ENCODE measurements at places on chromosomes 12 and 14.

GRCh38 chr12:19183121-19183838 is 53.7 kb downstream of the PLEKHA5 start:
- DNase-seq: no peak

DNA sequence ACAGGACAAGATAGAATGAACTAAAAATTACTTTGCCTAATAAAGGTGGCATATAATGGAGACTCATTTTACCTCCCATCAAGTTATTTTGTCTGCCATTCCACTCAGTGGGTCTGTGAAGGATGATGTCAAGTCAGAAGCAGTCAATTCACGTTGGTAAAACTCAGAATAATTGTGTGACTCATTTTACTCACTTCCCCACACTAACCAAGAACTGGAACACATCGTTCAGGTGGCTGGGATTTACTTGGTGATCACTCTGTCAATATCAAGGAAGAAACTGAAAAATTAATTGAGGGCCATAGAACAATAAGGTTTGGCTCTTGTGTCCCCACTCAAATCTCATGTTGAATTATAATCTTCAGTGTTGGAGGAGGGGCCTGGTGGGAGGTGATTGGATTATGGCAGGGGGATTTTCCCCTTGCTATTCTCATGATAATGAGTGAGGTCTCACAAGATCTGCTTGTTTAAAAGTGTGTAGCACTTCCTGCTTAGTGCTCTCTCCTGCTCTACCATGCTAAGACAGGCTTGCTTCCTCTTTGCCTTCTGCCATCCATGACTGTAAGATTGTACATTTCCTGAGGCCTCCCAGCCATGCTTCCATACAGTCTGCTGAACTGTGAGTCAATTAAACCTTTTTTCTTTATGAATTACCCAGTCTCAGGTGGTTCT is 35.7 kb upstream of the GTF2A1 start:
- DNase-seq: no peak

DNA sequence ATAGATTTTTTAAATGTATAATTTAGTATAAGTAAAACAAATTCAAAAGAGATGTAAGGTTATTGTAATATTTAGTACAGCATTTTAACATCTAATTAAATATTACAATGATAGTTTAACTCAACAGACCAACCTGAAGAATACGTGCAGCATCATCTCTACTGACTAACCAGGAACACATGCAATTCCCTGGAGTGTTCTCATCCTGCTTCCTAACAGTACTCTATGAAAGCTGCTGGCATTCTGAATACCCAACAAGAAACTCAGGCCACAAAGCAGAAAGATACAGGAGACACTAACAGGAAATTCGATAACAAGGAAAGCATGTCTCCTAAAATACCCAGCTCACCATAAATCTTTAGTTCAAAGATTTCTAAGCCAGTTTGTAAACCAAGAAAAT is 58.3 kb downstream of the CEP83 start:
- DNase-seq: no peak

DNA sequence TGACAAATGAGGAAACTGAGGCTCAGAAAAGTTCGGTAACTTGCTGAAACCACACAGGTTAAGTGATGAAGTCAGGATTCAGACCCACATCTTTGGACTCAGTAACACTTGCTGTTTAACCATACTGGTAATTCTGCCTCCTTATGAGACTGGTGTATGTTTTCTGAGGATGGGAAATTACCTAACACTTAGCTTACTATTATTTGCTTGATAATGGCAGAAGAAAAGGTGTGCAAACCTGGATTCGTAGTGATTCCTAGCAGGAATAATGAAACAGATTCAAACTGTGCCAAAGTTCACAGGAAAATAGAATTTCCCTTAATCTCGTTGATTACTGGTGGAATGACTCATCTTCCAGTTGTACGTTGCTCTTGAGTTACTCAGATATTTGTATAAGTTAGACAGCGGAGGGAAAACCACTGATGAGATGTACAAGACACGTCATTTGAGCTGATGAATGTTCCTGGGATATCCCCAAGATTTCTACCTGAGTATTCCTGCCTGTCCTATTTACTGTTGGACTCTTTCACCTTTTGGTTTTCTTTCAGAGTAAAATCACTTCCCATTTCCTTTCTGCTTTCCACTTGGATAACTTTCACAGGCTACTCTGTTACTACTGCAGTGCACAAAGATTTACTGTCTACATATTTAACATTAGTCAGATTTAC is 37.5 kb downstream of the PRORP start:
- no peak for DNase-seq

DNA sequence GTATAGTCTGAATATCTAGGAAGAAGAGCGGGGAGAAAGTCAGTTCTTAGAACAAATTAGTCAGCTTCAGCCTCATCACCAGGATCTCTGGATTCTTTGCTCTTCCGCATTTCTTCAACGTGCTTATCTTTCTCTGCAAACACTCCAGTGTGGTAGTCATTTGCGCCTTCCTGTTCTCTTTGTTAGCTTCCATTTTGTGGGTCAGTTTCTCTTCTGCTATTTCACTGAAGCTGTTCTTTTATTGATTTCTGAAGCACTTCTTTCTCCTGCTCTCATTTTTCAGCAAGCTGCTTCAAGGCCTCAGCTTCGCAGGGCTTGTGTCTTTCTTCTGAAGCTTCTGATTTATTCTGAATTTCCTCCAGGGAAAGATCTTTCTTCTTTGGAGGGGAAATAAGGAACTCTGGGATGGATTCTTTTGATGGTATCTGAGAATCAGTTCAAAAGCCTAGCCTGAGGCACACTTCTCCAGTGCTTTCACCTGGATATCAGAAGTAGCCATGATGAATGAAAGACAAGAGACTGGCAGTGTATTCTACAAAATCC is 13.5 kb downstream of the AMN1 start:
- DNase-seq: no peak

DNA sequence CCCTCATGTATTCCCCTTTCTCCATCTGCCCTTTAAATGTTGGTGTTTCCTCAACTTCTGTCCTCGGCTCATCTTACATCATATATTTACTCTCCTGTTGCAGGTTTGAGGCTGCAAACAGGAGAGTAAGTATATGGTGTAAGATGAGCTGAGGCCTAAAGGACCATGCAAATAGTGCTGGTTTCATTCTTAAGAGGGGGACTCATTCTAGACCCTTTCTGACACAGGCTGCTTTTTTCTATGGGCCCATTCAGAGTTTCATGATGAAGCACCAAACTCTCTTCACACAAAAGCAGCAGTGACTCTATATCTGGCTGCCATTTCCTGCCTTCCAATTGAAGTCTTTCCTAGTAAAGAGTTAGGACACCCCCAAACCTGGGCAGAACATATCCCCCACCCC is 218.5 kb downstream of the PHLDA1 start:
- DNase-seq: no peak

GRCh38 chr14:94408546-94409095 is 20.2 kb upstream of the SERPINA1 start:
- no peak for DNase-seq
